ENCODE measurements at places on chromosomes 6 and 20.

GRCh38 chr6:67854098-67854497 is 781.0 kb upstream of the ADGRB3 start:
- no peak for DNase-seq

GRCh38 chr6:27312950-27313271 is 838 bp upstream of the POM121L2 start:
- DNase-seq = no peak

- no peak for DNase-seq
These were observed 6.2 kb upstream of the CD93 start for GRCh38 chr20:23092384-23092756.

DNA sequence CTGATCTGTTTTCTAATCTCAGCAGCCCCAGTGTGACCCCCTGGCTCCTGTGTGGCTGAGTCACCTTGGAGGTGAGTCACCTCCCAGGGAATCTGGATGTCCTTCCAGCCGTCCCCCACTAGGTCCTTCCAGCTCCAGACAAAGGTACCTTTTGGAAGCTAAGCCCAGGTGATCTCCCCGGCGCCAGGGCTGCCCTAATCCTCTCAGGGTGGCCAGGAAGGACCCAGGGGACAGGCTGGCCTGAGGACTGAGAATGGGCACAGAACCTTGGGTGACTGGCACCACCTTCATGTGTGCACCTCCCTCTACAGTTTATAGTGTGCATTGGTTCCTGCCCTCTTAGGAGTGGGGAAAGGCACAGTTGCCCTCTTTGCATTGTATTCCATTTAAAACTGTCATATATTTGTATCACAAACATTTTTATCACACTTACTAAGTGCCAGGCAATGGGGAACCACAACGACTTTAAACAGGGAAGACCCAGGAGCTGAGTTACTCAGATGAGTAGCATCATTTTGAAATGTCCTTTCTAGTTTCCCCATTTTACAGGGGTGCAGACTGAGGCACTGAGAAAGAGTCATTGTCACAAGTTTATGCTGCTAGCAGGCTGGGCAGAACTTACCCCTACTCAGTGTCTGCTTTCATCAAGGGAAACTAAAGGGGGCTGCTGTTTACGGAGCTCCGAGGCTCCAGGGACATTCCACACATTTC is 2.6 kb upstream of the BPIFB4 start:
- DNase-seq = no peak

- no peak for DNase-seq
These were observed 419.3 kb upstream of the HS3ST5 start for GRCh38 chr6:114762145-114762544.

DNA sequence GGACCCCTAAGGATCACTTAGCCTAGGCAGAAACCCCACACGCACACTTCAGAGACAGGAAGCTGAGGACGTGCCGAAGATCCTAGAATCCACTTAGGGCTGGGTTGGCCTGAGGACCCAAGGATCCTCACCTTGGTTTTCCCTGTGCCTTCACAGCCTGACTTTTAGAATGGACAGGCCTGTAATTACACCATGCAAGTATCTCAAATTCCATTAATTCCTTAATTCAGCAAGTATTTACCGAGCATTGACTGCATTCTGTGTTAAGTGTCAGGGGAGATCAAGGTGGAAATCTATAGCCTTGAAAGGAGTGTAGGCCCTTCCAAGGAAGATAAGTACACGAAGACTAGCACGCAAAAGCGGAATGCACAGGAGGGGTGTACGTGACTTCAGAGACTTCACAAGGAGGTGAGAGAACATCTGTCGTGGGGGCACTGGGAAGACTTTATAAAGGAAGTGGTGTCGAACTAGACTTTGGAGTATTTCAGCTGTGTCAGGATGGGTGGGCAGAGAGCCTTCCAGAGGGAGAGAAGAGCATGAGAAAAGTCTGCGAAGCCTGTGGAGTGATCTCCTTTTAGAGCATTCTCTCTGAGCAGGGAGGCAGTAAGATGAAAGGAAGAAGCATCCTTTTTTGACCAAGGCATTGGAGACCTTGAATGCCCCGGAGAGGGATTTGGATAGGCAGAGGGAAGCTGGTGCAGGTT is 4.0 kb downstream of the DSP start:
- DNase-seq = no peak

GRCh38 chr6:27810768-27811450 is 101.3 kb downstream of the OR2B2 start:
- no peak for DNase-seq

- DNase-seq = no peak
These were observed 58.5 kb downstream of the PCNA start for GRCh38 chr20:5061213-5061612.

DNA sequence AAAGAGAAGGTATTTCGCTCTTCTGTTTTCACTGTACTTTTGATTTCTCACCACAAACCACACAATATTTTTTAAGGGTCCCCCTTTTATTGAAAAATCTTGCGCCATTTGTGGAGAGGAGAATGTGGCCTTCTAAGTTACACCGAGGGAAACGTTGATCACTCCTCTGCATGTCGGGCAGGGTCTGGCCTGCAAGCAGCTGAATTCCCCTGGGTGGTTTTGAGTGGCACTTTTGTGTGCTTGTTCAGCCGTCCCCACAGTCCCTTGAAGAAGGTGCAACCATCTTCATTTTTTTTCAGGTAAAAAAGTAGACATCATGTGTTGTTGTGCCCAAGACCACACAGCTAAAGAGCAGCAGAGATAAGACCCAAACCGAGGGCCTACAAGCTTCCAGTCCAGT is 6.1 kb downstream of the GPR31 start:
- no peak for DNase-seq

GRCh38 chr20:4043329-4043728 is 28.0 kb upstream of the RNF24 start:
- no peak for DNase-seq

DNA sequence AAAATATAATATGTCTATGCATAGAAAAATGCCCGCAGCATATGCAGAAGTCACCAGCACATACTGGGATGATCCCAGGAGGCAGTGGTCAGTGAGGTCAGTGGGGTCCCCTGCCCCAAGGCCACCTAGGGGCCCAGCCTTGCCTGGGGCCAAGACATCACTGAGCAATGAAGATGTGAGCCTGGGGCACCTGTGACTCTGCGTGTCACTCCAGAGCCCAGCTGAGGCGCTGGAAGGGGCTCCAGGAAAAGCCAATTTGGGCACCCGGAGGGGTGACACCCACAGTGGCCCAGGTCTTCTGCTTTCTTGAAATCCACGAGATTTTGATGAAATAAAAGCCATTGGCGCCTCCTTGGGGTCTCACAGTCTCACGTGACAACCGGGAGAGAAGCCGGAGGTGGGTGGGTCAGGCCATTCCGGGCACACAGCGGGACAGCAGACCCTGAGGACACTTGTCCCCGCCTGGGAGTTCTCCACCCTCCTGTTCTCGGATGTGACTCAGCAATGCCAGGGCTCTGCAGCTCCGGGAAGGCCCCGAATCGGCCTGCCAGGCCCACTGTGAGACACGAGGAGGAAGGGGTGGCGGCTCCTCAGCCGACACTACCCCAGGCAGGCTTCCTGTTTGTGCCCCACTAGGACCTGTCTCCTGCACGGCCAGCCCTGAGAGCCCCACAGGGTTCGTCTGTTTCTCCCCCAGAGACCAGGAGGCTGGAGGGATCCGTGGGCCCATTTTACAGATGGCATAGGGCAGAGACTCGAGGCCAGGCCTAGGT is 24.4 kb upstream of the SLCO4A1 start:
- DNase-seq = no peak

DNA sequence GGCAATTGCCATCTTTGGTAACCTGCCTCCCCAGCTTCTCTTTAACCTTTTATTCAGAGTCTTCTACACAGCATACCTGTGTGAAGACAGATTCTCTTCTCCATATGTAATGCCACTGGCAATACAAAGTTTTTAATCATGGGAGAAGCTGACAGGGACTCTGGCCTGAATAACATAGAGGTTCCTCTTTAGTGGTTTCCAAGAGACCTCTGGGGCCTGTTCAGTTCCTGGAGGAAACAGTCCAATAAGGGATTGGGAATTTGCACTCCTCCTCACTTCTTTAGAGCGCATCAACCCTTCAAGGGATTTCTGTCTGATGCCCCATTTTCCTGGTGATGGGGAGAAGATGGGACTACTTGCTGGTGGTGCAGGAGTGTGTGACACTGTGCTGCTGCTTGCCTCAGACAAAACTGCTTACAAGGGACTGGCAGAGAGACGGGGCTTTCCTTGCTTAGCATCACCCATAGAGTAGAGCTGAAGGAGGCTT is 1.4 kb downstream of the RIMS1 start:
- no peak for DNase-seq

GRCh38 chr6:108739496-108740330 is 108.5 kb upstream of the ARMC2 start:
- no peak for DNase-seq

- no peak for DNase-seq
These were observed 370.8 kb upstream of the JAG1 start for GRCh38 chr20:11044561-11044960.

GRCh38 chr6:128379577-128379976 is 140.8 kb downstream of the PTPRK start:
- no peak for DNase-seq

DNA sequence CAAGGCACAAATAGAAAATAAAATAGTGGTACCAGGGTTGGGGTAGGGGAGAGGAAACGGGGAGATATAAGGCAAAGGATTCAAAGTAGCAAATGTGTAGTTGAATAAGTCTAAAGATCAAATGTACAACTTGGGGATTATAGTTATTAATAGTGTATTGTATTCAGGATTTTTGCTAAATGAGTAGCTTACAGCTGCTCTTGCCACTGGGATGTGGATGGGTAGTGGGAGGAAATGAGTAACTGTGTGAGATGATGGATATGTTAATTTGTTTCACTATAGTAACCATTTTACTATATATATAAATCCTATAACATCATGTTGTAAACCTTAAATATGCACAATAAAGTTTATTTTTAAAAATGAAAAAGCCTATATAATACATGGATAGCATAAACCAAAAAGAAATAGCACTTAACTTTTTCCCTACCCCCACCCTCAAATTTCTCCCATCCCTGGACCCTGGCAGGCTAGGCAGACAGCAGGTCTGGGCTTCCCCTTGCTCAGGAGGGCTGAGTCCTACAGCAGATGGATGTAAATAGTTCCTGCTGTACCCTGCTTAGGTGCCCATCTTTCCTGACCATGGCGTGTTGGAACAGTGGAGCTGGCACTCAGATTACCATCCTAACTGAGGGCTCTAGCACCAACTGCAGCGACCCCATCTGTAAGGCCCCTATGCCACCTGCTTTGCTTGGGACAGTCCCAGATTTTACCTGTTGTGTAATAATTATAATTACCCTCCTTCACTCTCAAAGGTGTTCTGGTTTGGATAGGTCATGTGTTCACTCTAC is 28.6 kb upstream of the PBOV1 start:
- DNase-seq = no peak

DNA sequence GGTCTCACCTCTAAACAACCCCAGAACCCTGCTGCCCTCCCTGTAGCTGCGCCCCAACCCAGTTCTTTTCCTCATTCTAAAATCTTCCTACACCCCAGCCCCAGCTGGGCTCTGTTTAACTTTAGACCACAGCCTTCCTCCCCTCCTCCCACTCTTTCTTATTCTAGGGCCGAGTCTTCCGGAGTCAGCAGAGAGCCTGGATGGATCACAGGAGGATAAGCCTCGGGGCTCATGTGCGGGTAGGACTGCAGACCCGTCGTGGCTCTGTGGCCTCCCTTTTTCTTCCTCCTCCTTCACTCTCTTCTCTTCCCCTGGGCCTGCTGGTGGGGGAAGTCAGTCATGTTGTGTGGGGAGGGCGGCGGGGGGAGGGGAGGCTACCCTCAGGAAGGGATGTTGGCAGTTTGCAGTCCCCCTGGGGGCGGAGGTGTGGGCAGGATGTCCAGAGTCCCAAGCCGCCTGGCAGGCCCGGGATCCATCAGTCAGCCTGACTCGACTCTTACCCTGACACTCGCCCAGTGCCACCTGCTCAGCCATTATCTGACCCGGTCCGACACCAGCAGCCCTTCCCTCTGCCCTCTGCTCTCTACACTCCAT is 8.1 kb downstream of the CAPN11 start:
- no peak for DNase-seq

DNA sequence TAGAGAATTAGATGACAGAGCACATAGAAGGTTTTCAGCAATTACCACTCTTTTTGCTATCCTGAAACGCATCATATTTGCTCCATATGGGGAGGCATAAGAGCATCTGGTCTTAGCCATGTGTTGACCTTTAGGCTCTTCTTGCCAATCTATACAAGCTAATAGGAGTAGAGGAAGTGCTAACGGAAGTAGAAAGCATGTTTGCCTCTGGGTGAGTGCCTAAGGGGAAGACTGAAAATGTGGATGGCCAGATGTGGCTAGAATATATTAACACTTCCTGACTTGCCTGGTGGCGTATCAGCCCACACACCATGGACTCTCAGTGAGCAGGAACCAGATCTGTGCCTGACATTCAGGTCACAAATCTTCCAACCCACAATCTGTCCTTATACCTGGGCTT is 136.3 kb downstream of the LRRC1 start:
- DNase-seq = no peak

DNA sequence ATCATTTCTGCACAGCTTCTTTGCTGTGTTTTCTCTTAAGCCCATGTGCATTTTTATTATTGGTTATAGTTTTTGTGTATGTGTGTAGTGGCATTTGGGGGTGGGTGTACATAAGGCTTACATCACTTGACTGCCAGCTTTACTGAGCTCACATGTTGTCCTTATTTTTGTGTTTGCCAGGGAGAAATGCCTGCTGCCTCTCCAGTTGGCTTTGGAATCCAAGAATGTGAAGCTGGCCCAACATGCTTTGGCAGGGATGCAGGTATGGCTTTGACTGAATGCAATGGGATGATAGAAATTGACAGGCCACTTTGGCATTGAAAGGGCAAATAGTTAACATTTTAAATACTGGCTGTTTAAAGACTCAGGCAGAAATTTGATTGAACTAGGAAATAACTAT is 11.4 kb downstream of the PBOV1 start:
- no peak for DNase-seq

- no peak for DNase-seq
These were observed 18.9 kb downstream of the RFX6 start for GRCh38 chr6:116895935-116896334.

DNA sequence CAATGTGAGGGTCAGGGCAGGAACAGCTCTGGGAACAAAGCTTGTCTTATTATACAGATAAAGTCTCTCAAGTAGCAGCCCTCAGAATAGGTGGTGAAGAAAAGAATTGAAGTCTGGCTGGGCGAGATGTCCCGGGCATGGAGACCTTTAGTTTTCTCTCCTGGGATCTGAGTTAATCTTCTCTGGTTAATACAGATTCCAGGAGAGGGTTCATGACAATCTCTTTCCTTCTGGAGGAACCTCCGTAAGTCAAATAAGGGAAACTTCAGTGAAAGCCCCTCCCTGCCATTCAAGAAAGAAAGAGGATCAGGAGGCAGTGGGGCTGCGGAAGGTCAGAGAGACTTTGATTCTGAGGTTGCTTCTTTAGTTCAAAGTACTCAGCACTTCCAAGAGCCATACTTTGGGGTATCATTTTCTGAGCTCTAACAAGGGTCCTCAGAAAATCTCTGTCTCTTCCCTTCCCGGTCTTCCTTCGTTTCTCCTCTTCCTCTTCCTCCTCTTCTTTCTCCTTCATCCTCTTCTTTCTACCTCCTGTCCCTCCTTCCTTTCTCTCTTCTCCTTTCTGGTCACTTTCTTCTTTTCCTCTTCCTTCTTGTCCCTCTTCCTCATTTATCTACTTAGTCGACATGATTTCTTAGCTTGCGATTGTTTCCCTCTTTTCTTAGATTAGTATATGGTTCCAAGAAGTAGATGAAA is 4.6 kb upstream of the ZNF184 start:
- no peak for DNase-seq

- no peak for DNase-seq
These were observed 25.7 kb upstream of the PTGIS start for GRCh38 chr20:49593466-49594142.
